ENCODE measurements at places on chromosomes 6 and 20. TPM values are rescaled to one million over a fixed set of nuclear protein-coding genes. Genes with fewer than 3 reads are reported as not detected.
A peak's percentile ranks its signal among the peaks of the same experiment; 100 is the strongest.

- H3K36me3 ChIP-seq, result peaks cover 25% of the 10 kb centered on the region
- peaks cover 92% of the 10 kb centered on the region for H3K4me1 ChIP-seq
- no peaks in the 10 kb centered on the region for H3K27me3 ChIP-seq
- no peak for DNase-seq
- no peak overlapping the region for H3K4me3 ChIP-seq
- H3K27ac ChIP-seq, result peak overlapping the region; percentile 69
These were observed 33.6 kb downstream of the TRAM2 start for GRCh38 chr6:52543262-52543661.

DNA sequence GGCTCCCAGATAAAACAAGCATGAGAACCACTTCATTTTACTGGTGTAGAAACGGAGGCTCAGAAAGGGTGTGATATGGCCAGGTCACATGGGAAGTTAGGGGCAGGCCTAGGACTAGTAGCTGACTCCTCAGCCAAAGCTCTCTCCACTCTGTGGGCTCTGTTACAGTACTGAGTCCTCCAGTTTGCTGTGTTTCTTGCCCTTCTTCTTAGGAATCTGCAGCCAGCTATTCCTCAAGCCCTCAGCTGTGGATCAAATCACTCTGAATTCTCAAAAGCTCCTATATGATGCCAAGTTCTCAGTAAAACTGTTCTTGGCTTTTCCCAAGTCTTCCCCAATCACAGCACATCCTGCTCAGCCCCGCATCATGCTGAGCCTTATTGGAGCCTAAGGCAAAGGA is 42.5 kb upstream of the ADGRF1 start:
- H3K27ac ChIP-seq, result no peak overlapping the region
- H3K4me3 ChIP-seq, result no peak overlapping the region
- H3K36me3 ChIP-seq, result no peaks in the 10 kb centered on the region
- no peak for DNase-seq
- no peaks in the 10 kb centered on the region for H3K27me3 ChIP-seq

The GMPR gene
- total RNA-seq, result 21.3 TPM

The TBXT gene
- total RNA-seq, result not detected

The PRRT1 gene
- total RNA-seq, result not detected

The RHAG gene
- total RNA-seq, result not detected

The CTCFL gene
- not detected for total RNA-seq

The C6orf163 gene
- 0.88 TPM for total RNA-seq
